ENCODE measurements at places on chromosomes 12 and 14.

DNA sequence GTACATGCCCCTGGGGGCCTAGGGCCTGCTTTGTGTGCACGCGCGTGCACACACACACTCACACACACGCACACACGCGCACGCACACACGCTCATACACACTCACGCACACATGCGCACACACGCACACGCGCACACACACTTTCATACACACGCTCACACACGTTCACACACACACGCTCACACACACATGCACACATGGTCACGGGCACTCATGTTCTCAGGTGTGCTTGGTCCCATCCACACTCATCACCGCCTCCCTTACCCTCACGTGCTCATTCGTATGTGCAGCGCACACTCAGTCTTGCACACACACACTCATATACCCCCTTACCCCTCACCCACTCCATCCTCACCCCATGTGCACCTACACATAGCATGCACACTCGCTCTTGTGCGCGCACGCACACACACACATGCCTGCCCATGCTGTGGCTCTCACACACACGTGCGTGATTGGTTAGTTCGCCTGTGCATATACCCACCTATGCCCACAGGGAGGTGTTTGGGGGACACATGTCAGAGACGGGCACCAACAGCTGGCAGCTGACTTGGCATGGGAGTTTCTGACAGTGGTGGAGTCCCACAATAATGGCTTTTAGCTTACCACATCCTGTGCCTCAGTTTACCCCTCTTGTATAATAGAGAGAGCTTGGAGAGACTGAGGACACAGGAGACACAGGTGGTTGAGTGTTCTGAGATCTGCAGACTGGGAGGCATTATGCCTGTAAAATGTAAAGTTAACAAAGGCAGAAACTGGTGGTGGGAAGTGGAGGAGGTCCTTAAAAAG lies 28.7 kb downstream of the TSPAN9 start:
- DNase-seq: no peak

- peak; percentile 28 for DNase-seq
Measured at GRCh38 chr12:48001505-48002413, 2.5 kb downstream of the COL2A1 start.

DNA sequence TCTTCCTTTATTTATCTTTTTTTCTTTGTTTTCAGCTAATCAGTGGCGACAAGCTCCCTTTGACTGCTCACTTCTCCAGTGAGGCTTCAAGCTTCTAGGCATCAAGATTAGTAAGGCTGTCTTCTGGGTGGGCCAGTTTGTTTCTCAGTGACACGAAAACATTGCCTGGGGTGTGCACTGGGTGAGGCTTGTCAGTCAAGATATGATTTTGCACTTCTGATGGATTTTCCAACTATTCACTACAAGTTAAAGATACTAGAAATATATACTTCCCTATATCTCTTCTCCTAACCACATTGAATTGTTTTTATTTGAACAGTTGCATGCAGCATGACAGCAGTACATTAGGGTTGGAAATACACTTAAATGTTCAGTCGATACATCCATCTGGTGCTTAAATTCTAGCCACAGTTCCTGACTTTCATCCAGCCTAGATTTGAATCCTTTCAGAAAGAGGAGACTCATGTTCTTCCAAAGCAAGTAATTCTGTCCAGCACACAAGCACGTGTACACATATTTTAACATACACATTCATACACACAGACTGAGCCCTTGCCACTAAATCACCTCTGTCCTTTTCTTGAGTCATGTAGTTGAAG lies 275.6 kb upstream of the NOVA1 start:
- no peak for DNase-seq

- DNase-seq: peak; percentile 83
Measured at GRCh38 chr14:69841656-69842055, 37.6 kb upstream of the SMOC1 start.

GRCh38 chr14:102778338-102779083 lies 1.3 kb downstream of the TRAF3 start:
- no peak for DNase-seq

GRCh38 chr12:64318605-64319004 lies 72.0 kb downstream of the C12orf56 start:
- no peak for DNase-seq

GRCh38 chr12:108722992-108723766 lies 8.1 kb downstream of the CORO1C start:
- no peak for DNase-seq

DNA sequence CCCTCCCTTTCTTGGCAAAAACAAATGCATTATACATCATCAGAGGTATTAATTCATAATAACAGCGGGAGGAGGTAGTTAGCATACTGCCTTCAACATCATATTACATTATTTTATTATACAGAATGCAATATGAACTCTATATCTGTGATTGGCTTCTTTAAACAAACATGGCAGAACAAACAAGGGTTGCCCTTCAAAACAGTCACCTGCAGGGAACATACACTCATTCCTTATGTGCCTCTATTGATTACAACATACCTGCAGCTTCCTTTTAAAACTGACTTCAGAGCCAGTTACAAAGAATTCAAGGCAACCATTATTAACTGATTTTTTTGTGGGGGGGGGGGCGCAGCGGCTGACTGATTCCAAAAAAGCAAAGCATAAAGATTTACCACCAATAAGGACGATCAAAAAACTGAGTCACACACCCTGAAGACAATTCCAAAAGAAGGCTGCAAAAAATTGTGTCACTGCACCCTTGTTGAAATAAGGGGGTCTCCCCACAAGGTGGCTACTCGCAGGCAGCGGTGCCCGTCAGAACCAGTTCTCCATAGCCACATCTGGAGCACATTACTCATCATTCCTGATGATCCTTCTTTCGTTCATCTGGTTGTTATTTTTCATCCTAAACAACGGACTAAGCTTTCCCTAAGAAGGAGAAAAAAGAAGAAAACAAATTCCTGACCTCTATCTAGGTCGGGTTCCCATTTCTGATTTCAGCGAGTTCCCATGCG lies 51.8 kb downstream of the SMUG1 start:
- DNase-seq: no peak

DNA sequence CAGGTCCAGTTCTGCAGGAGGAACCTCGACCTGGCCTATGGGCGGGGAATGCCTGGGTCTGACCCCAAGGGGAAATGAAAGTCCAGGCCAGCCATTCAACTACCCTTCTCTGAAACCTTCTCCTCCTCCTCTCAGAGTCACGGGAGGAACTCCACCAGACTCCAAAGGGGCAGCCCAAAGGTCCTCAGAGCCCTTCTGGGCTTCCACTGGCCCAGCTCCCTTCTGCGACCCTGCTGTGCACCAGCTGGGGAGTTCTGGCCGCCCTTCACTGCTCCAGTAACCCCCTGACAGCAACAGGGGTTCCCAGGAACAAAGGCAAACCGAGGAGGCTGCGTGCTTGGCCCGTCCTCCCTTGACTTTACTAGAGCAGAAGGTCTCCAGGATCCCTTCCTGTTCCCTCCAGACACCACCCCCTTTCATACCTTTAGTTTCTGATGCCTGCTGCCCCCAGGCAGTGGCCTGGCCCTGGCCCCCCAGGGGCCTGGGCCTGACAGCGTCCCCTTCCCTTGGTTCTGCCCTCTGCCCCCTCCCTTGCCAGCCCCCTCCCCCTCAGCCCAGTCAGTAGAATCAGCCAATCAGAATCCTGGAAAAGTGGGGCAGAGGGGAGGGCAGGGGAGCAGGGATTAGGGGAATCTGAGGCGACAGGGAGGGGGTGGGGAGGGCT lies 850 bp upstream of the ZNF385A start:
- DNase-seq: no peak

DNA sequence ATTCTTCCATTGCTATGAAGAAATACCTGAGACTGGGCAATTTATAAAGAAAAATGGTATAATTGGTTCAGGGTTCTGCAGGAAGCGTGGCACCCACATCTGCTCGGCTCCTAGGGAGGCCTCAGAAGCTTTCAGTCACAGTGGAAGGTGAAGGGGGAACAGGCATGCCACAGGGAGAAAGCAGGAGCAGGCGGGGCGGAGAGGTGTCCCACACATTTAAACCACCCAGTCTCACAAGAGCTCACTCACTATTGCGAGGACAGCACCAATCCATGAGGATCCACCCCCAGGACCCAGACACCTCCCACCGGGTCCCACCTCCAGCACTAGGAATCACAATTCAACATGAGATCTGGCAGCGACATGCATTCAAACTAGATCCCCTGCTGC lies 56.0 kb upstream of the C14orf180 start:
- DNase-seq: no peak

GRCh38 chr14:39807271-39807670 lies 375.0 kb upstream of the FBXO33 start:
- no peak for DNase-seq

DNA sequence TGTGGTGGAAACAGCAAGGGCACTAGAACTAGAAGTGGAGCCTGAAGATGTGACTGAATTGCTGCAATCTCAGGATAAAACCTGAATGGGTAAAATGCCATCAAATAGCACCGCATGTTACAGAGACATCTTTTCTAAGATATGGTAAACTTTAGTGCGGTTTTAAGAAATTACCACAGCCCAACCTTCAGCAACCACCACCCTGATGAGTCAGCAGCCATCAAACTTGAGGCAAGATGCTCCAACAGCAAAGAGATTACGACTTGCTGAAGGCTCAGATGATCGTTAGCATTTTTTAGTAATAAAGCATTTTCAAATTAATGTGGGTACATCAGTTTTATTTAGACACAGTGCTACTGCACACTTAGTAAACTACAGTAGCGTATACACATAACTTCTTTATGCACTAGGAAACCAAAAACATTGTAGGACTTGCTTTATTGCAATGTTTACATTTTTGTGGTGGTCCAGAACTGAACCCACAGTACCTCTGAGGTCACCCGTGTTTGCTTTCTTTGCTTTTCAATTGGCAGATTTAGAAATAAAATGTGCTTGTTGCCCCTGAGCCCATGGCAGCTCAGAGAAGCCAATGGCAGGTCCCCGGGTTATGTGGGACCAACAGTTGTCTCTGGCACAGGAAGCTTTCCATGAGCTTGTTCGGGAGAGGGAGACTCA lies 15.9 kb downstream of the GOLGA3 start:
- DNase-seq: no peak

DNA sequence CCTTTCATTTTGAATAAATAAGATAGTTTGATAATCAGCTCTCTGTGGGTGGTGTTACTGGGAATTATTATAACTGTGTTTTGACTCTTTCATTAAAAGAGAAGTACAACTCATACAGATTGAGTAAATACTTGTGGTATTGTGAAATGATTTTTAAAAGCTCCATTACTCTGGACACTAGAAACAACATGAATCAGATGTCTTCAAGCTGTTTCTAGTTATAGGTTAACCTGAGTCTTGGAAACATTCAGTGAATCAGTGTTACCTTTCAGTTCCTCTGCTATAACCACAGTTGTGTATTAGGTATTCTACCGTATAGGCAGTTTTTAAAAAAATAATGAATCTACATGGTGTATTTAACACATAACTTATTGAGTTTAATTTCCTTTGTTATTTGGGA lies 128.4 kb upstream of the SSTR1 start:
- no peak for DNase-seq

DNA sequence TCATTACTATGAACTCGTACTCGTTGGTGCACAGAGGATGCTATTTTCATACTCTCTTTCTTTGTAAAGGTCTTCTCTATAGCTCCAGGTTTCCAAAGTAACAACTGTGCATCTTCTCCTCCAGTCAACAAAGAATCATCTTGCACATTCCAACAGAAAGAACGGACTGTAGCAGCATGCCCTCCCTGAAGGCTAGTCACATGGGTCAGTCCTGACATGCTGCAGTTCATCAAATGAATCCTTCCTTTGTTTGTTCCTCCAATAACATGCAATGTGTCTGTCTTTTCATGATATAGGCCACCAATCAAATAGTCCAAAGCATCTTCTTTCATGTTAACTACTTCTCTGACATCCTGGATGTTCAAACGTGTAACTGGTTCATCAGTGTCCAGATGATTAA lies 42.9 kb downstream of the WDR89 start:
- no peak for DNase-seq

DNA sequence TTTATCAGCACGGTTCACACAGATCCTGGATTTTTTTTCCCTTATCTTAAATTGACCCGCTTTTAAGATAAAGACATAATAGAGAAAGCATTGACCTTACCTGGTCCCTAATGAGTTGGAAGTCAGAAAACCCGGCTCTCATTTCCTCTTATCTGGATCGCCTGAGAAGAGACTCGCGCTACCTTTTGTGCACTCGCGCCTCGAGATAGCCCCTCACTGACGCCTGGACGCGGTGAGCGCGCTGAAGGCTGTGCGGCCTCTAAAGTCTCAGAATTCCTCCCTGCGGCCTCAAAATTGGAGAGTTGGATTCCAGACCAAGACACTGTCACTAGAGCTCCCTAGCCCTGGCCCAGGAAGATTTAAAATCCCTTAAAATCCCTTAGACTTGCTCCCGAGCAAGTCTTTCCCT lies 7.0 kb downstream of the NKX2-1 start:
- no peak for DNase-seq

- DNase-seq: no peak
Measured at GRCh38 chr12:76915361-76916169, 36.7 kb upstream of the CSRP2 start.

DNA sequence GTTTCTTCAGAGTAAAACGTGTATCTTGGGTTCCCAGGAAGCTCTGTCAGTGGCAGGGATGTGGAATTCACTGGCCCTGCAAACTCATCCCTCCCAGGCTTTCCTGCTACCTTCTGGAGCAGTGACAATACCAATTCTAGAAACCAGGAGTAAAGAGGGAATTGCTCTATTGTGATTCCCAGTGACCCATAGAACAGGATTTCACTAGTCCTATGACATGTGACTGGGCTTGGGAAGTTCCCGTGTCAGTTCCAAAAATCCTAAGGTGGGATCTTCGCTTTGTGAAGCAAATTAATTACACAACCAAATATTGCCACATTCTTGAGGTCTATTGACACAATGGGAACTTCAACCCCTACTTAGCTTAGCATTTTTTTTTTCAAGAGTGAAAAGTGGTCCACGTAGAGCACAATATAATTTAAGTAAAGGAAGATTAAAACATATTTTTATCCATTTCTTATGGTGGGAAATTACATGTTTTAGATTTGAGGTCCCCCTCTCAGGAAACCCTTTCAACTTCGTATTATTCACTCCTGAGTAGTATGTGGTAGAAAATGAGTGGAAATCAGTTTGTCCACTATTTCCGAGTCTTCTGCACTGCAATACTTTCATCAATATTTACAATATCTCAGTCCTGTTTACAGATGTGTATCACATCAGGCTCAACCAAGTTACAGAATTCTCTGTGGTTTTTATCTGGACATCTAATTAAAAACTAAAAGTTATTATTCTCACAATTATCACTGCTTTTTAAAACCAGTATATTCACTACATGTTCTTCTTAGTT lies 88.9 kb upstream of the SOX5 start:
- DNase-seq: no peak

- no peak for DNase-seq
Measured at GRCh38 chr14:103910984-103911383, 17.3 kb upstream of the TDRD9 start.

- peak; percentile 65 for DNase-seq
Measured at GRCh38 chr14:66624336-66624937, 116.5 kb downstream of the GPHN start.

DNA sequence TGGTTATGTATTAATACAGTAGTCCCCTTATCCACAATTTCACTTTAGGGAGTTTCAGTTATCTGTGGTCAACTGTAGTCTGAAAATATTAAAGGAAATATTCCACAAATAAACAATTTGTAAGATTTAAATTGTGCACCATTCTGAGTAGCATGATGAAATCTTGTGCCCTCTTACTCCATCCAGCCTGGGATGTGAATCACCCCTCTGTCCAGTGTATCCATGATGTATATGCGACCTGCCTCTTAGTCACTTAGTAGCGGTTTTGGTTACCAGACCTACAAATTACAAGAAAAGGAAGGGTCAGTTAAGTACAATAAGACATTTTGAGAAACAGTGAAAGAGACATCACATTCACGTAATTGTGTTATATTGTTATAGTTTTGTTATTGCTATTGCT lies 39.9 kb upstream of the MDGA2 start:
- no peak for DNase-seq
